ENCODE measurements at places on chromosomes 4 and X.

- no peak for DNase-seq
Observed at GRCh38 chr4:118589471-118590055, 95.6 kb upstream of the METTL14 start.

DNA sequence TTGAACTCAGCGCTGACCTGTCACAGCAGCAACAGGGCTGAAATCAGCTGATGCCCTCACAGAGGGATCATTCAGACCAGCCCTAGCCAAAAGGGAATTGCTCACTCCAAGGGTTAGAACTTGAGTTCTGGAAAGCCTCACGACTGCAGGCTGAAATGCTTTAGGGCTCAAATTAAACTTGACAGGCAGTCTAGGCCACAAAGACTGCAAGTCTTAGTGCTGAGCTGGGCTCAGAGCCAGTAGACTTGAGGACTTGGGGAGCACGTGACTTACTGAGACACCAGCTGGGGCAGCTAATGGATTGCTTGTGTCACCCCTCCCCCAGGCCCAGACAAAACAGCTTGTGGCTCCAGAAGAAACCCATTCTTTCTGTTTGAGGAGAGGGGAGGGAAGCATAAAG is 119.0 kb upstream of the SLC6A14 start:
- no peak for DNase-seq

- no peak for DNase-seq
Observed at GRCh38 chr4:42636645-42636949, 20.3 kb downstream of the ATP8A1 start.

- no peak for DNase-seq
Observed at GRCh38 chrX:455199-455598, 68.5 kb upstream of the PPP2R3B start.

DNA sequence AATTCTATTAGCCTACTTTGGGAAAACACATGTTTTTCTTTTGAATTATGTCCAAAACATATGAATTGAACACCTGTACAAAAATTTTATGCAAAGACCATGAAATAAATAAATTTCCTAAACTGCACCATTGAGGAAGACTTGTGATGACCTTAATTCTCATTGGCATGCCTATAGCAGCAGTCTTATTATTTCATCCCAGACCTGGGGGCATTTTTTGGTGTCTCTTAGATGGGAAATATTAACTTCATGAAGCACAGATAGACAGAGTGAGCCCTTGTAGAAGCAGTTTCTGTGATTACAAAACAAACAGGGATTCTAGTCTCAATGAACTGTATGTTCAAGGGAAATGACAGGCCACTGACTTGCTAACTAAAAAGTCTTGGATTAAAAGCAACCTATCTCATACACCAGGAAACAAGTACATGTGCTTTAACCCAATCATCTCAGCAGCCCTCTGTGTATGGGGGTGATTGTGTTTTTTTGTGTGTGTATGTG is 32.0 kb upstream of the HPGD start:
- no peak for DNase-seq

DNA sequence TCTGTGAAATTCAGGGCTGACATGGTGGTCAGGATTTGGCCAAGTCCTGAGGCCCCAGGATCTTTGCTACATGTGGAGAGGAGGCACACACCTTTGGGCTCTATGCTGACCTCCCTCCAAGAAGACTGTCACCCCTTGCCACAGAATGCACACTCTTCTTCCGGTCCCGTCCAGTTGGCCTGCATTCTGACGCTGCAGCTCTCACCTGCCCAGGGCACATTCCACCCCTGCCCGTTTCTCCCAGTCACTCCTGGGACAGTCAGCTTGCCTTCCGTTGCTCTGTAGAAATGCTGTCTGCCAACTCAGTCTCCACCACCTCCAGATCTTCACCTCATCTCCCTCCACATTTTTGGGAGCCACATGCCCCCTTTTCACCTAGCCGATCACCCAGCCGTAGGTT is 76.7 kb downstream of the SHROOM2 start:
- no peak for DNase-seq

DNA sequence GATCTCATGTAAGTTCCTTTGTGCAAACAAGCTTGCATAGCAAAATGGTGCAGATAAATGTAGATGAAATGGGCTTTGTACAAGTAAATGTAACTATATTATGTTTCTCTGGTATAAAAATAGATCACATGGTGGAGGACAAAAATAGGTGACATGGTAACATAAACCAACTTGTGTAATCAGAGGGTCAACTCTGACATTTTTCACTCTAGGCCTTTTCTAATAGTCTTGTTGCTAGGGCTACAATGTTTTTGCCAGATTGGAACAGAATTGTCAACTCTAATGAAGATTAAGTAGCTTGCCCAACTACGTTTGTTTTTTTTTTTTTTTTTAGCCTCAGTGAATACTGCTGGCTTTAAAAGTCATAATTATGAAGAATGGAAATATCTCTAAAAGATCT is 11.5 kb downstream of the MAD2L1 start:
- DNase-seq = no peak

GRCh38 chrX:12771445-12772069 is 19.7 kb upstream of the PRPS2 start:
- peak; percentile 36 for DNase-seq

DNA sequence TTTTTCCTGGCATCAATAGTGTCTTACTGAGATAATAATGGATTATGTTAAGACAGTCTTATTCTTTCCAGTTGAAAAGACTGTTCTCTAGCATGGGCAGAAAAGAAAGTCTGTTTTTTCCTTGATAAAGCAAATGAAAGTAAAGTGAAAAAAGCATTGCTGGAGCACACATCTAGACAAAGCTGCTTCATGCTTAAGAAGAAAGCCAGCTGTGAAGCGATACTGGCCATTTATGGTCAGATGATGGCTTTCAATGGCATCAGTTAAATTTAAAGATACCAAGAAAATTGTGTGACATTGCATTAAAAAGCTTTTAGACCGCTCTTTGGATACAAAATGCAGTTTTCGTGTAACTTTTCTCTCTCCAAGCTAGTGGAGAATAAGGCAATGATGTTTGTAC is 242.1 kb upstream of the TRAM1L1 start:
- DNase-seq = no peak

DNA sequence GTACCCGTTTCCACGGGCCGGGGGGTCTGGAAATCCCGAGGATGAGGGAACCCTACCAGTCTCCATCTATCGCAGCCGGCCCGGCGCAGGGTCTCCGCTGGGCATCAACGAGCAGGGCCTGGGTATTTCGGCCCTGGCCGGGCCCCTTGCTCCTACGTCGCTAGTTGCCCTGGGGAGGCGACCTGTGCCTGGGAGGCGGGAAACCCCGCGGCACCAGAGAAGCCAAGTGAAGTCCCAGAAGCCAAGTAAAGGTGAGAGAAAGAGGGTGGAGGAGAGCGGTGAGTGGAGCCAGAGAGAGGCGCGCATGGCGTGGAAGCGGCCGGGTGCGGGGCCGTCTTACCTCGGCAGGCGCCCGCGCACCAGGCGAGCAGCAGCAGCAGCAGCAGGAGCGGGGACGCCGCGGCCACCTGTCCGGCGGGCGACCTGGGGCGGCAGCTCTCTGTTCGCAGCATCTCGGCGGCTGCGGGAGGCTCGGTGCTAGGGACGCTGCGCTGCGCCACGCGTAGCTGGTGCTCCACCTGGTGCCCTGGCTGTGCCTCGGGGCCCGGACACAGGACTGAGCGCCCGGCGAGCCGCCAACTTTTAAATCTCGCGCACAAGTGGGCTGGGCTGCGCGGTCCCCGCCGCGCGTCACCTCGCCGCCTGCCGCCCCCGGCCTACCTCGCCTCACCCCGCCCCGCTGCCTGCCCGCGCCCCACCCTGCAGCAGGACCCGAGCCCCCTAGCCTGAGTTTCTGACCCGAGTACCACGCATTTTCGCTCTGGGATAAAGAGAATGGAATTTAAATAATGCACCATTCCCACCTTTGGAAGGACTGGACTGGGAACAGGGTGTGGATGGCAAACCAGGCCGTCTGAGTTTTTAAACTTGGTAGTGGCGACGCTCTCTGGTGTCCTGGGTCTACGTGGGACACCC is at the start of gene NMU:
NMU (minus strand) TSS at position 558 of the 915 bp plus-strand sequence; CDS start at position 452, 106 bp downstream.
- DNase-seq = no peak

DNA sequence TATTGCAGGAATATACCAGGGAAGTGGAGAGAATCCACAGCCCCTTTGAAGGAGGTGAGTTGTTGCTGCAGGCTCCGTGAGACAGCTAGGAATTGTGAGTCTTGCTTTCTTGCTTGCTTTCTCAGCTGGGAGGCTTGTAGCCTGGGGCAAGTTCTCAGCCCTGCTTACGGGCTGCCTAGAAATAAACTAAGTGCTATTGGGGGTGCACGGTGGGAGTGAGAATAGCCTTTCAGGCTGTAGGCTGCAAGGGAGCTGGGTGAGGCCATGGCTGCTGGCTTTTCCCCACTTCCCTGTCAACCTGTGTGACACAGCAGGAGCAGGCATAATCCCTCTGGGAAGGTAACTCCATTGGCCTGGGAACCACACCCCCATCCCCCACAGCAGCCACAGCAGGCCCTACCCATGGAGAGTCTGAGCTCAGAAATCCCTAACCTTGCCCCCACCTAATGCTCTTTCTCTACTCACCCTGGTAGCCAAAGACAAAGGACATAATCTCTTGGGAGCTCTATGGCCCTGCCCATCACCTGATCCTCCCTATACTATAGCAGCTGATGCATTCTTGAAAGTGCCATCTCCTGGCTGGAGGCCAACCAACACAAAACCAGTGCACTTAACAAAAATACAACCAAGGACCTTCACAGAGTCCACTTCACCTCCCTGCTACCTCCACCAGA is 113.0 kb downstream of the MMRN1 start:
- DNase-seq = no peak

- no peak for DNase-seq
Observed at GRCh38 chr4:62806816-62807215, 1602.4 kb downstream of the TECRL start.

DNA sequence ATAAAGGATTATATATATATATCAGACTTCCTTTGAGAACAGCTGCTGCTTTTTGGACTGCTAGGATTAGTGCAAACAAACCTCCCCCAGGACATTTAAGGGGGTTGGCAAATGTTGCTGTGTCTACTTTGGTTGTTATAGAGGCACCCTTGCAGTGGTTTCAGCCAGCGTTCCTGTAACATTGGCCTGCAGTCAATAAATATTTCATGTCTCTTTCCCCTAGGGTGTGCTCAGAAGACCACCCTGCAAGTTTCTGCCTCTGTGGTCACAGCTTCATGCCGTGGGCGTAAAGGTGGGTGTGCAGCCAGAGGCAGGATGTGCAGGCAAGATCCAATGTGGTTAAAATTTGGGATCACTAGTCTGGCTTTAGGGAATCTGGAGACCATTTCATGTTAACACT is 28.9 kb downstream of the FGF5 start:
- no peak for DNase-seq

DNA sequence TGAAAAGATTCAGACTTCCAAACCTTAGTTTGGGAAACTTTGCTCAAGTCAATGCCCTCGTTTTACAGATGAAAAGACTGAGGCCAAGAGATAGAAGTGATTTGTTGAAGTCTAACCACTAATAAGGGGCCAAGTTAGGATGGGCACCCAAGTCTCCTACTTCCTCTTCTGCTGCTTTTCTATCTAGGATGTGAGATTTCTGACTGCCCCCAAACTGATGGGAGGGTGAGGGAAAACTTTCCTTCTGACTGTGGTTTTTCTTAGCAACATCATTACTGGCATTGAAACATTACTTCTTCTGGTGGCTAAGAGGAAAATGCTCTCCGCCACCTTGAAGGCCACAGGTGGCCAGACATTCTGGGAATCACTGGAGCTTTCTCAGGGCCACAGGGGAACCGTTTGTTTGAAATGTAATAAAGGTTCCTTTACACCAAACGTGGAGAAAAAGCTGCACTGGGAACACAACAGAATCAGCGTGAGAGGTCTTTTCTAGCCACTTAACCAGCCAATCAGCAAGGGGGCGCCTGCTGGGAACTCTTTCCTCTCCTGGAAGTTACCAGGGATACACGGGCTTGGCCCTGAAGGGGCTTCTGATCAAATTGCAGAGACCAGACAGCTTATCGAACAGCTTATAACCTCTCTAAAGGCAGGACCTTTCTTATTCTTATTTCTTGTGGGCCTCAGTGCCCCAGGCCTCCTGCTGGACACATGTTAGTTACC is 115.9 kb upstream of the TEX13D start:
- no peak for DNase-seq

DNA sequence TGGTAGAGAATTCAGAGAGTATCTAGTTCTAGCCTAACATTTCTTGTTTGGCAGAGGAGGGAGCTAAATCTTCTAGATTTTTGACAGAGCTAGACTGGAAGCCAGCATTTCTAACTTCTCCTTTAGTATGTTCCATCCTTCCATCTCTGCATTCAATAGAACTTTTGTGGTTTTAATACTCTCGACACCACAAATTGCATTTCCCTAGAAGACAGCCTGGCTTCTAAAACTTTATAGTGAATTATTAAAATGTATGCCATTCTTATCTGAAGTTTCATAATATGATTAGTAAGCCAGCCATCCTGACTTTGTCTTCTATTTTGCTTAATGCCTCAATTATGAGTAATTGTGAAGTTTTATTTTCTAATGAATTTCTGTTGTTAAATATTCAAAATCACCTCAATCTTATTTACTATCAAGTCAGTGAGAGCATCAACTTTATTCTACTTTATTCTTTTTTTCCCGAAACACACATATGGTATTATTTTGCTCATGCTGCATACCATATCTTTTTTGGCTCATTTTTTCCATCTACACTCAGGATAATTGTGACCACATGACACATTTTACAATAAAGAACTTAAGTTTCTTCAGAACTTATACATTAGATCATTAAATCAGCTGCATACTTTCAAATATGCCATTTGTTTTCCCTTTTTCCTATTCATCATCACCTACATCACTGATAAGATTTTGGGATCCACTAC is 30.2 kb downstream of the EDNRA start:
- no peak for DNase-seq

DNA sequence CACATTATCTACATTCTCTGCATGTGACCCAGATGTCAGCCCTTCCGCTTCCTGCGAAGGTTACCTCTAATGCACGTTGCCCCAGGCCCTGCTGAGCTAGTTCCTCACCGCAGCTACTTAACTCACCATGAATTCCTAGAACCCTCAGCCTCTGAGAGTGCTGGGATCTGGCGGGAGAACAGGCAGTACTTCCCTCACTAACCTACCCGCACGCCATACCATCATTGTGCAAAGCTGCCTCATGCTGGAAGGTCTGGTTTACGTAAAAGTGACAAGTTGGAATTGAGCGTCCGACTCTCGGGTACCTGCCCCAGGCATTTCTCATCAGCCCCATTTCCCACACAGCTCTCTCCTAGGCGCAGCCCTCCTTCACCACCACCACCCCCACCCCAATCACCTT is 6.3 kb downstream of the SLC25A4 start:
- no peak for DNase-seq

DNA sequence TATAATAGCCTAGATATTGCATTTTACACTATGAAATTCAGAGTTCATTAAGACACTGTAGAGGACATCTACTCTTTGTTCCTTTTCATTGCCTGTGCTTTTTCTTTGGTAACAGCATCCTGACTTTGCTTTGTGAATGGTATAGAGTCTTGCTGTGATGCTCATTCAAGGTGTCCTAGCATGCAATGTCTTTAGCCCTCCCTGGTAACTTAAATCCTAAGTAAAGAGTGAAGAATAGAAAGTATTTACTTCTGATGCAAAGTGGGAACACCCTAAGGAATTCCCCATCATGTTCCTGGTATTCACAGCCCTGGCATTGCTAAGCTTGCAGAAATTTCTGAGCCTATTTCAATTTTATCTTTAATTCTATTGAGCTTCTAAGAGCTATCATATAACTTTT is 400.1 kb downstream of the FAT4 start:
- DNase-seq = no peak
